Uterus (tissue), 4 donors: ENCODE measurements at places on chromosomes 6 and 20.

DNA sequence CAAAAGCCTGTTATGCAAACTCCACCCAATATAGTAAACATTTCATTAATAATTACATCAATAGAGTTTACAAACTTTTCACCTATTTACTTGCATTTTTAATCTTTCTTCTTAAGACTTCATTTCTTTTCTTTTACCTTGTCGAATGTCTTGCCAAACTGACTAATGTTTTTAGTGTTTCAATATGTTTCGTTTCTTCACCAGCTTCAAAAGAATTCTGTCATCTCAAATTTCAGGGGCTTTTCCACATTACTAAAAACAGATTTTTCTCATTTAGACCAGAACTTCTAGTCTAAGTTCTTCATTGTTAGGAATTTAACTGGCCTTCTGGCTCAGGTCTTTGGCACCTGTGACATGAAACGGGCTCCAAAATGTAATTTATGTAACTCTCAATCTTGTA is 196.5 kb downstream of the ARHGAP18 start:
- no peak for DNase-seq

DNA sequence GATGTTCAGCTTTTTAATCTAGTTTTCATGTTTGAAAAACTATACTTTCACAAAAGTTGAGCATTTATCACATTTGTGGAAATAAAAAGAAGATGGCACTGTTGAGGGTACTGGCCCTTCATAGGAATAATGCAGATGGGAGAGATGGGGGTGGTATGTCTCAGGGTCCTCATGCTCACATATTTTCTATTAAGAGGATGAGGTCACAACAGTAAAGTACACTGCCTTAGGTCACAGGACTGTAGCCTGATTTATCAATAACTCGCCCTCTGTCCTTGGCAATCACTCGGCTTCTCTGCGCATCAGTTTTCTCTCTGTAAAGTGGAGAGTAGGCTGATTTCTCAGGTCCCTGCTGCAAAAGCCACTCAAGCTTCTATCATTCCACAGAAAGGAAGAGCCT is 55.9 kb downstream of the PPP1R3G start:
- DNase-seq = no peak

DNA sequence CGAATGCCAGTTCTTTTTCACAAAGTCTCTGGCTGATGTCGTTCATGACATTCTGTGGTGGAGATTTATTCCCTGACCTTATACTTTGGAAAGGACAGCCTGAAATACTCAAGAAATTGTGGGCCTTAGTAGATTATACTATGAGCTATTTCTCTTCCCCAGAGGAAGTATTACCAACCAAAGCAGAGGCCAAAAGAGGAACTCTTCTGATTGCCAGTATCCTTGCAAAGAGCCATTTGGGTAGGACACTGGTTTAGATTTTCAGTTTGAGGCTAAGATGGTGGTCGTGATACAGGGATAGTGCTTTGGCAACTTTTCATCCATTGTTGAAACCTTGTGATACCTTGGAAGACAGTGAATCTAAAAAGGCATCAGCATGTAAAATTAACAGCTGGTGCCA is 327.3 kb downstream of the HACE1 start:
- DNase-seq = no peak

DNA sequence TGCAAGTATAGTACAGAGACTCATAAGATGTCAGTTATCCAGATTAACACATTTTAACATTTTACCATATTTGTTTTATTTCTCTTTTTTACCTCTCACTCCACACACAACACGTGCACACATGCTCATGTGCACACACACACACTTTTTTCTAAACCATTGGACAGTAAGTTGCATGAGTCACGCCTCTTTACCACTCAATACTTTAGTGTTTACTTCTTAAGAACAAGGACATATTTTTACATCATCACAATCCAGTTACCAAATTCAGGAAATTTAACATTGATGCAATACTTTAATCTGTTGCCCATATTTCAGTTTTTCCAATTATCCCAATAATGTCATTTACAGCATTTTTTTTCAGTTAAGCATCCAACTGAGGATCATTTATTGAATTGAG is 109.0 kb downstream of the RIN2 start:
- DNase-seq = no peak

DNA sequence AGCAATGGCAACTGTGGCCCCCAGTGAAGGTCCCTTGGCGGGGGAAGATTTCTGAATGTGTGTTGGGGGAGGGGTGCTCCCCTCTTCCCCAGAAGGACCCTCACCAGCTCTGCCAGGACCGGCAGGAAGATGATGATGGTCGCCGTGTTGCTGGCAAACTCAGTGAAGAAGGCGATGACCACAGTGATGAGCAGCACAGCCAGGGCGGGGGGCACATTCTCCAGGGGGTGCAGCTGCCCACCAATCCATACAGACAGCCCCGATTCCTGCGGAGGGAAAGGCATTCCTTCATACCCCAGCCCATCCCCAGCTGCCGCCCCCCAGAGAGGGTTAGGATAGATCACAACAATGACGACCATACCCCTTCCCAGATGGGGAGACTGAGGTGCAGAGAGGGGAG is 15.7 kb upstream of the OCSTAMP start:
- DNase-seq = no peak
